CD8-positive, alpha-beta memory T cell (primary cell): ENCODE measurements at places on chromosomes 5 and 9. TPM values are rescaled to one million over a fixed set of nuclear protein-coding genes. Genes with fewer than 3 reads are reported as not detected.
A peak's percentile ranks its signal among the peaks of the same experiment; 100 is the strongest.

Gene MAMDC2
- not detected for total RNA-seq

GRCh38 chr9:127722055-127722745 is 6.3 kb downstream of the TTC16 start:
- DNase-seq: no peak

DNA sequence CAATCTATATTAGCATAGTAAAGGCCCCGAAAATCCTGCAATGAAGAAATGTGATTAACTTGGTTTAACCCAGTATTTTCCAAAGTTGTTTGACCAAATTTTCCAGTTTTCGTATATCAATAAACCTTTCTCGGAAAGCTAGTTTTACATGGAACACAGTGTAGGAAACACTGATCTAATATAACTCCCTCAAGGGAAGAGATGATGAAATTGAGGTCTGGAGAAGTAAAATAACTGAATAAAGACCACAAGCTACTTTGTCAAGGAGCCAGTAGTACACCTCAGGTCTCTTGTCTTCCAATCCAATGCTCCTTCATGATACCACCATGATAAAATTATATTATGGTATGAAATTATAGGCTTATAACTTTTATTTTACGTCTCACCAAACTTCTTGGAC is 118.1 kb upstream of the TARS1 start:
- no peak for DNase-seq

Gene ADGRD2
- not detected for total RNA-seq

DNA sequence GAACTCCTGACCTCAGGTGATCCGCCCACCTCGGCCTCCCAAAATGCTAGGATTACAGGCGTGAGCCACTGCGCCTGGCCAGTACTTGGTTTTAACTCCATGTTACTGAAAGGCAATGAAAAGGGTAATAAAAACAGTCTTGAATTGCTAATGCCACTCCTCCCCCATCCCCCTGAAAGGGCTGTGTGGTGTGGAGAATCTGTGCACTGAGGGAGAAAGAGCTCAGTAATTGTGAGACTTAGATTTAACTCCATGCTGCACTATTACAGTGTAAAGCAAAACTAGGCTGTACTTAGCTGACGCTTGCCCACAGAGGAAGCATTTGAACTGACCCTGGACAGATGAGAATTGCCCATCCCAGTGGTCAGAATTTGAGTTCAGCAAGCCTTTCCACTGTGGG is 1662.4 kb upstream of the ACO1 start:
- no peak for DNase-seq

GRCh38 chr9:99807276-99807852 is 14.3 kb upstream of the NR4A3 start:
- peak; percentile 70 for DNase-seq

GRCh38 chr9:34550681-34551270 is 28.0 kb upstream of the ENHO start:
- DNase-seq: no peak

GRCh38 chr5:125044491-125045282 is 298.2 kb upstream of the ZNF608 start:
- no peak for DNase-seq

Gene C9orf43
- total RNA-seq: 0.84 TPM

Gene HMGXB3
- total RNA-seq: 40.7 TPM

GRCh38 chr9:105254226-105254625 is 9.8 kb downstream of the SLC44A1 start:
- DNase-seq: no peak

DNA sequence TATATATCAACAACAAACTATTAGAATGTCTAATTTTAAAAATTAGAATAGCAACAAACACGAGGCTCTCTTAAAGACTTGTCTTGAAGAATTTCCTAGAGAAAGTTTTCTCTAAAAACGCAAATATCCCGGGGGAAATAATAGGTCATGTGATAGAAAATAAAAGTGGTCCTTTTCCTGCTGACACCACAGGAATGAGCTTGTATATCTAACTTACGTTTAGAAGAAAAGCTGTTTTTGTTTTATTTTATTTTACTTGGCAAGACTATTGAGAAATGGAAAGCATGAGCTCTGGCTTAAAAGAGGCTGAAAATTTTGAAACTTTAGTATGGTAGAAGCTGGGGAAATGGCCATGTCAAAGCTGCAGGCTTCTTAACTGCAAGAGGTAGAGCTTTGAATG is 465.0 kb downstream of the AGTPBP1 start:
- DNase-seq: no peak

DNA sequence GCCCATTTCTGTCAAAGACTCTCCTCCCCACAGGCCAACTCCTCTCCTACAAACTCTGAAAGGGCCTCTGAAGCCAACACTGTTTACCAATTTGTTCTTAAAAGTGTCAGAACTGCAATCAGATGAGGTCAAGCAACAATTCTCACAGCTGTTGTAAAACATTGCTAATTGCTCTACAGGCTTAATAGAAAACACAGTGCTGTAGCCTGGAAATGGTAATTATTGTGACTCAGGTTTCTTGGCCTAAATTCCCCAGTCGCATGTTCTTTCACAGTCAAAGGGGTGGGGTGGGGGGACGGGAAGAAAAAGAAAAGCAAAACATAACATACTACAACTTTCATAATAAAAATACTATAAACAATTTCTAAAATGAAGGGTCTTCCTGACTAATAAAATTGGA is 343.2 kb downstream of the DMAC1 start:
- no peak for DNase-seq

- no peak for DNase-seq
Measured at GRCh38 chr5:120564013-120564412, 99.9 kb downstream of the PRR16 start.
